ENCODE measurements at places on chromosomes 2 and 18.

GRCh38 chr2:149200109-149200520 lies 130.3 kb upstream of the LYPD6 start:
- DNase-seq: no peak

GRCh38 chr2:200591308-200591707 lies 5.5 kb downstream of the AOX1 start:
- no peak for DNase-seq

DNA sequence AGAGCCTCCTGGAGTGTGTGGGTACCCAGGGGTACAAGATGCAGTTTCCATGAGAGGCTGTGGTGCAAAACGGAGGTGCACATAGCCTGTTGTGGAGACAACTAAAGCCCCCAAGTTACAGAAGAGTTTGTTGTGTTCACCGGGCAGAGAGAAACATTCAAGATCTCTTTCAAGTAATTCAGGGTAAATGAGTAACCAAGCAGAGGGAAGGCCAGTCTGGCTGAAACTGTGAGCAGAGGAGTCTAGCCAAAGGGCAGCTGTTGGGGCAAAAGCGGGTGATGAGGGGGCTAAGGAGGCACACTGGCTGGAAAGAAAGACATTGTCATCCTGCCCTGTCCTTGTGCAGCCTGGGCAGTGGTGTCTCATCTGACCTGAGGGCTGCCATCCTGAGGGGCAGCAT lies 52.0 kb downstream of the CXCR4 start:
- DNase-seq: no peak

- DNase-seq: no peak
Measured at GRCh38 chr2:192060161-192060560, 134.6 kb downstream of the TMEFF2 start.

GRCh38 chr18:43888598-43888997 lies 611.3 kb upstream of the SYT4 start:
- DNase-seq: no peak

- DNase-seq: no peak
Measured at GRCh38 chr2:166090346-166090745, 37.5 kb downstream of the SCN1A start.

GRCh38 chr2:31129375-31130171 lies 8.7 kb downstream of the GALNT14 start:
- no peak for DNase-seq

DNA sequence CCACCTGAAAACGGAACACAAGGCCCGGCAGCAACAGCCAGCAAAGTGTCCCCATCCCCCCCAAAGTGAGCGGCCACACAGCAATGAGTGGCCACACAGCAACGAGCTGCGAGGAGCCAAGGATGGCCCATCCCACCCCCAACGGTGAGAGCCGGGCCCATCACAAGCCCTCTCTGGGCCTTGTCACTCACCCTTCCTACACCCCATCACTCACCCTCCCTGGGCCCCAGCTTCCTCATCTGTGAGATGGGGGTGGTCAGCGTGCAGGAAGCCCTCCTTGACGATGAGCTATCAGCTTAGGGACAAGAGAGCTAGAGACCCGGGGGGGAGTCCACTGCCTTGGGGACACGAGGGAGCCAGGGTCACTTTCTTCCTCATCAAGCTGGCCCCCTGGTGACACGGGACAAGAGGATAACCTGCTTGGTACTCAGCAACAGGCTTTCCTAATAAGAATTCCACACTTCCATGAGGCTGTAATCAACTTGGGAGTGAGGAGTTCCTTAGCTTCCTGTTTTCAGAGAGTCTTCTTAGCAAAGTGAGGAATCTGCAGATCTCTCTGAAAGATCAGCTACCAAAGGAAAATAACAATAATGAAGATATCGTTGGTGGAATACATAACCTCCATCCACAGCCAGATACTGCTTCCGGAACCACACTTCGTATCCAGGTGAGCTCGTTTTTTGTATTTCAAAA lies 92.8 kb downstream of the HDAC4 start:
- DNase-seq: no peak

- peak; percentile 15 for DNase-seq
Measured at GRCh38 chr18:14978962-14979535, 231.1 kb downstream of the ANKRD30B start.

DNA sequence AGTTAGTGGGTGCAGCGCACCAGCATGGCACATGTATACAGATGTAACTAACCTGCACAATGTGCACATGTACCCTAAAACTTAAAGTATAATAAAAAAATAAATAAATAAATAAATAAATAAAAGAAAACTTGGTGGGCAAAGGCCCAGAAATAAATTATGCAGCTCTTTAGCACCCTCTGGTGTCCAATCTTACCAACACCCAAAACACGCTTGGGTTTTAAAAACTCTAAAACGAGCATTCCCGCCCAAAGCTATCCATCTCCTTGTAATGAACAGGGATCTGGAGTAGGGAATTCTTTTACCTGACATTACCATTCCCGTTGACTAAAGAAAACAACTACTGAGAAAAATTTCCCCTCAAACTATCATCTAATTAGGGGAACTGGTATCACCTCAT lies 2005.9 kb upstream of the CELF4 start:
- DNase-seq: no peak
